Frontal cortex (tissue), 4 donors: ENCODE measurements at places on chromosomes 13 and 19. TPM values are rescaled to one million over a fixed set of nuclear protein-coding genes. Genes with fewer than 3 reads are reported as not detected.

Gene ZNF780B
- total RNA-seq, result 35.5 TPM

- DNase-seq, result no peak
Observed at GRCh38 chr13:74892096-74892495, 589.9 kb downstream of the TBC1D4 start.

- DNase-seq, result no peak
Observed at GRCh38 chr13:39501702-39502324, 101.2 kb downstream of the LHFPL6 start.

DNA sequence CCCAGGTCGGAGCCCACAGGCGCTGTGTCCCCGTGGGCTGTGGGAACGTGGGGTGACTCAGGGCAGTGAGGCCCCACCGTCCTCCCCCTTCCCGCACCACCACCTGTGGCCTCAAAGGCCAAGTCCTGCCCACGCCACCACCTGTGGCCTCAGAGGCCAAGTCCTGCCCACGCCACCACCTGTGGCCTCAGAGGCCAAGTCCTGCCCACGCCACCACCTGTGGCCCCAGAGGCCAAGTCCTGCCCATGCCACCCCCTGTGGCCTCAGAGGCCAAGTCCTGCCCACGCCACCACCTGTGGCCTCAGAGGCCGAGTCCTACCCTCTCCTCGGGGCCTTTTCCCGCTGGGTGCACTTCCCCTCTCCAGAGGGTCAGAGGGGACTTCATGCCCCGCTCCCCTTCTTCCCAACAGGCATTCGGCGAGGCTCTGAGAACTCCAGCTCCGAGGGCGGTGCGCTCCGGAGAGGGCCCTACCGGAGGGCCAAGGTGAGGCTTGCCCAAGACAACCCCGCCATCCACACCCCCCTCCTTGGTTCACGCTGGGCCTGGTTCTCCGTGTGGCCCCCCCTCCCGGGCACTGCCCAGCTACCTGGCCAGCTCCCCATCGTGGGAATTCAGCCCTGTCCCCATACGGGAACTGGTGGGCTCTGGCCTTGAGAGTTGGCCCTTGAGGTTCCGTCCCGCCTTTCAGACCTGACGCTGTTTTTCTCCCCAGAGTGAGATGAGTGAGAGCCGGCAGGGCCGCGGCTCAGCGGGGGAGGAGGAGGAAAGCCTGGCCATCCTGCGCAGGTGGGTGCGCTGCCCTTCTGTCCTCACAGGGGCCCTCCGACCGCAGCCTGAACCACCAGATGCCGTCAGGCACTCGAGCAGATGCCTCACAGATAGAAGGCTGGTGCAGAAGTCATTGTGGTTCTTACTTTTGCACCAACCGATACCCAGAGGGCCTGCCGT lies 27.4 kb upstream of the F7 start:
- no peak for DNase-seq

DNA sequence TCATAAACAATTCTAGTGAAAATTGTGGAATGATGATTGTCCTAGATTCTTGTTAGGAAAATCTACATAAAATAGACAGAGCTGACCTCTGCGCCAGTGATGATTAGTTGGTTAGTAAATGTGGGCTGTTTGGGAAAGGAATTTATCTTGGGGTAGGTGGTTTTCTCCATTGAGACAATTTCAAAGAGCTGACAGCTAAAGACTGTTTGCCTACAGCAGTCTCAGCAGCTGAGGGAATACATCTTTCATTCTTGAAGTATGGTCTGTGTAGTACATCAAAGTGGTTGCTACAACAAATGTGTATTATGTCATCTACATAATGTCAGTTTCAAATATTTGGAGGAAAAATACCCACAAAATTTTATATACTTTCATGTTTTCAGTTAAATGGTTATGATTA lies 117.2 kb upstream of the TRPC4 start:
- no peak for DNase-seq

DNA sequence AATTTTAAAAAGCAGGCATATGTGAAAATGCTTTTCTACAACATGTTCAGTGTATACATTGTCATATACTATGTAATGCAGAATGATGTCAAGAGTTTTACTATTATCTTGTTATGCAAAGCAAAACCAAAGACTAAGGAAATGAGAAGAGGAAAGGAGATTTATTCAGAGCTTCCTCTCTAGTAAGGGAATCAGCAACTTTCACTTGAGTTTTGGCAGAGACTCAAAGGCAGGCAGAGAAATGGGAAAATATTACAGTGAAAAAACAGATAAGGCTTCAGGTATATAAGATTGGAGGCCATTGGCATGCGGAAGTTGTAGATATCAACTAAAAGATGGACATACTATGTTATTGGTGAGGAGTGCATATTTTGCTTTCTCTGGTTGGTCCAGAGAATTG lies 512.0 kb upstream of the PCDH20 start:
- no peak for DNase-seq

DNA sequence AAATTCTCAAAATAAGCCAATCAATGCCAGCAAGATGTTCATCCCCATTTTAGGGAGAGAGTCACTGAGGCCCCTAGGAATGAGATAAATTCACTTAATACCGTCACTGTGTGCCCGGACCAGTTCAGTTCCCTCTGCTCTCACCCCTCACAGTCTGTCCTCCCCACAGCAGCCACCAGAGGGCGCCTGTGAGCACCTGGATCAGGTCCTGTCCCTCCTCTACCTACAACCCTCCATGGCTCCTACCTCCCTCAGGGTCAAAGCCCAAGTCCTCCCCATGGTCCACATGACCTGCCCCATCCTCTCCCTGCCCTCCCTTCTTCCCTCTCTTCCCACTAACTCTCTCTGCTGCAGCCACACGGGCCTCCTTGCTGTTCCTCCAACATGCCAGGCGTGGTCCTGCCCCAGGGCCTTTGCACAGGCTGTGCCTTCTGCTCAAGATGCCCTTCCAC lies 42.0 kb upstream of the NFIC start:
- DNase-seq, result no peak

GRCh38 chr13:76917095-76917494 lies 30.9 kb upstream of the KCTD12 start:
- no peak for DNase-seq

GRCh38 chr19:8611877-8612806 lies 1.6 kb upstream of the ADAMTS10 start:
- no peak for DNase-seq

DNA sequence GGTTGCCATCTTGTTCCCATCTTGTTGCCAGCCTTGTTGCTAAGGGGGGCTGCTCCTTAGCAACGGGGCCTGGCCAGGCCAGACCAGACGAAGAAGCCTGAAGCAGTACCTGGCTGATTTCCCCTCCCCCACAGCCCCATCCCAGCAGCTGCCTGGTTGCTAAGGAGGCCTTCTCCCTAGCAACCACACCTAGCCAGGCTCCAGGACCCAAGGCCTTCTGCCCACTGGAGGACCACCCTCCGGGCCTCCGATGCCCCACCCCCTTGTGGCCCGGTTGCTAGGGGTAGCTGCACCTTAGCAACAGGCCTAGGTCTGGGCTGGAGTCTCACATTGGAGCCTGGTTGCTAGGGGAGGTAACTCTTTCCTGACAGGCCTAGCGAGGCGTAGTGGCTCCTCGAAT lies 3.9 kb downstream of the PRRG2 start:
- DNase-seq, result no peak

- DNase-seq, result no peak
Observed at GRCh38 chr19:13998426-13998825, 7.7 kb downstream of the RFX1 start.

Gene FUT1
- total RNA-seq, result 0.82 TPM

Gene TPP2
- total RNA-seq, result 57.5 TPM

DNA sequence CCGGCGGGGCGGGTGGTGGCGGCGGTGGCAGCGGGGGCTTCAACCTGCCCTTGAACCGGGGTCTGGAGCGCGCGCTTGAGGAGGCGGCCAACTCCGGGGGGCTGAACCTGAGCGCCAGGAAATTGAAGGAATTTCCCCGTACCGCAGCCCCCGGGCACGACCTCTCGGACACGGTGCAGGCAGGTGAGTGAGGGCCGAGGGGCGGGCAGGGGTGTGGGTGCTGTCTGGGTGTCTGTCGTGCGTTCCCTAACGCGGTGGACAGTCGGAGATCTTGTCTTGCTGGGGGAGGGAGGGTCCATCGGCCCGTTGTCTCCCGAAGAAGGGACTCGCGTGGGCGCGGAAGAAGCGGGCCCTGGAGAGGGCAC lies 533 bp downstream of the LRCH1 start:
- DNase-seq, result no peak

Gene PEAK3
- under 0.01 TPM for total RNA-seq

DNA sequence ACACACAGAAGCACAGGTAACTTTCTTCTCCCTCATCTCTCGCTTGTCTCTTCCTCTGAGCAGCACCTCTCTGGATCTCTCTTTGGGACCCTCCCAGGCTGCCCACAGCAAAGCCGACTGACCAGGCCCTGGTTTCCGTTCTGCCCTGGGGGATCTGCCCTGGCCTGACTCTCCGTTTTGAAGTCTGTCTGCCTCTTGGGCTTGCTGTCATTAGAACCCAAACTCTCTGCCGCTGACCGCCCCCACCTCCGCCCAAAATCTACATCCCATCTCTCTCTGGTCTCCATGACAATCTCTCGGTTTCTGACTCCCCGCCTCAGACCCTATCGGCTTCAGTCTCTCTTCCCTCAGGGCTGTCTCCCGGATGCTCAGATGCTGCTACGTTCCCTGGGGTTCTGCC lies 6.9 kb downstream of the KCNC3 start:
- DNase-seq, result no peak

DNA sequence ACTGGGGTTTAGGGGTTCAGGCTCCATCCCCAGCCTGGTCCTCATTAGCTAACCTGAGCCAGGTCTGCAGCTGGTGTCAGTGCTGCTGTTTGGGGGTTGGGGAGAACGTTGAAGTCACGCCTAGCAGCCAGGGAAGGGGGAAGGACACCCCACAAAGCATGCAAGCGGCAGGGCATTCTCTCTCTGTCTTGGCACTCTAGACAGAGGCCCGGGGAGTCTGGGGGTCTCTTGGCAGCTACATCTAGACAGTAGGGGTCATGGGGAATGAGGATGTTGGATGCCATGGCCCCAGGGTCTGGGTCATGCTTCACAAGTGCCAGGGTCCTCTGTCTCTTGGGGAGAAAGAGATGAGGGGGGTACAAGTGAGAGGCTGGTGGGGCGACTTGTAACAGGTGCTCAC lies 2.6 kb downstream of the ERICH4 start:
- no peak for DNase-seq

- no peak for DNase-seq
Observed at GRCh38 chr19:48907671-48908070, 7.6 kb downstream of the NUCB1 start.

DNA sequence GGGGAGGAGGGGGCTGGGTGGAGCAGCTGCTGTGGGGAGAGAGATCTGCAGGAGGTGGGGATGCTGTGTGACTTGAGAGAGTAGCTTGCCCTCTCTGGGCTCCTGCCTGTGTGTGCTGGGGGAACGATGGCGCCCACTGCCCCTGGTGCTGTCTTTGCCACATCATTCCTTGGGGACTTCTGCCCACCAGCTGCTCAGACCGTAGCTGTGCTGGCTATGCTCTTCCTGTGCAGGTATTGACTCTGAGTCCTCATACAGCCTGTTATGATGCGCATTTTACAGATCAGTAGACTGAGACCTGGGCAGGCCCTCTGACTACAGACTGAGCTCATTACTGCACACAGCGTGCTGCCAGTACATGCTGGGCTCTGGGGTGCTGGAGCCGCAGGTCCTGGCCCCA lies 51.1 kb downstream of the DNM2 start:
- no peak for DNase-seq

Gene OSCAR
- total RNA-seq, result not detected

Gene CELF5
- 50.1 TPM for total RNA-seq

GRCh38 chr19:6551607-6552450 lies 21.0 kb downstream of the TNFSF9 start:
- no peak for DNase-seq

DNA sequence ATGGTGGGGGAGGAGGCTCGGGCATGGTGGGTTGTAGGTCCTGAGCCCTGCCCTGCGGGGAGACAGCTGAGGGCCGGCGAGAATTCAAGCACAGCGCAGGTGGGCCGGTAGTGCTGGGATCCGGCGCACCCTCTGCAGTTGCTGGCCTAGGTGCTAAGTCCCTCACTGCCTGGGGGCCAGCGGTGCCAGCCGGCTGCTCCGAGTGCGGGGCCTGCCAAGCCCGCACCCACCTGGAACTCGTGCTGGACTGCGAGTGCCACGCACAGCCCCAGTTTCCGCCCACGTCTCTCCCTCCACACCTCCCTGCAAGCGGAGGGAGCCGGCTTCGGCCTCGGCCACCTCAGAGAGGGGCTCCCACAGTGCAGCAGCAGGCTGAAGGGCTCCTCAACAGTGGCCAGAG lies 33.7 kb downstream of the EEF1AKMT1 start:
- no peak for DNase-seq

- no peak for DNase-seq
Observed at GRCh38 chr13:99558570-99559180, 57.4 kb downstream of the TM9SF2 start.

GRCh38 chr19:6416658-6417405 lies 7.8 kb downstream of the KHSRP start:
- DNase-seq, result no peak

Gene PRSS57
- not detected for total RNA-seq

- DNase-seq, result no peak
Observed at GRCh38 chr19:47821460-47822020, at the start of gene CRX. CRX (plus strand) TSS chr19:47821937; CDS start chr19:47834444, 12,507 bp downstream.

Gene BRSK1
- 81.1 TPM for total RNA-seq

DNA sequence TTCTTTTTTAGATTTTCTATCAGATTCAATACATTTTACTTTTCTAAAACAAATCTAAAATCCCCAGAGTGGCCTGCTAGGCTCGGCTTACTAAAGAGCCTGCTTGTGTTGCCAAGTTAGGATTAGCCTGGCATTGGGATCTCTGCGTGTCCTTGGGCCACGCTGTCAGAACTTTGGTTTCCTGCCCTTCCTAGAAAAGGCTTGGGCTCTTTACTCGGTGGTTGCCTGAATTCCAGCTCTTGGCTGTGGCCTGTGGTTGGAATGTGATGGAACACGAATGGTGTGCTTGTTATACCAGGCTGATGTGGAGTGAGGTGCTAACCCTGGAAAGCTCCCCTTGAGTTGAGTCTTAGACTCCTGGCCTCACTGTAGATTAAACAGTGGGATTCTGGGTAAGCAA lies 8.5 kb downstream of the SPATA13 start:
- no peak for DNase-seq

GRCh38 chr19:49567861-49568441 lies 12.4 kb downstream of the NOSIP start:
- no peak for DNase-seq

GRCh38 chr13:101556676-101557123 lies 104.2 kb downstream of the ITGBL1 start:
- no peak for DNase-seq

Gene ASPDH
- 0.82 TPM for total RNA-seq

DNA sequence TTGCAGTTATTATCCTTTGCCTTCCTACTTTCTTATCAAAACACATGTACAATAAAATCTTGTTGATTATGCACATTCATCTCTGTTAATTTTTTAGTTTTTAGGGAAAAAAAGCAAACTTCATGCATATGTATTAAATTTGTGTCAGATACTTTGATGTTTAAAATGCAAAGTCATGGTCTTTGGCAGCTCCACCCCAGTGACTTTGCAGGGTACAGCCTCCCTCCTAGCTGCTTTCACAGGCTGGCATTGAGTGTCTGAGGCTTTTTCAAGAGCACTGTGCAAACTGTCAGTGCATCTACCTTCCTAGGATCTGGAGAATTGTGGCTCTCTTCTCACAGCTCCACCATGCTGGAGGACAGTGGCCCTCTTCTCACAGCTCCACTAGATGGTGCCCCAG lies 1988.1 kb upstream of the PCDH20 start:
- no peak for DNase-seq

GRCh38 chr13:48476686-48477085 lies 56.2 kb downstream of the RCBTB2 start:
- no peak for DNase-seq

Gene RFPL4AL1
- total RNA-seq, result not detected

GRCh38 chr19:5914946-5915781 lies 1.1 kb downstream of the CAPS start:
- DNase-seq, result no peak

Gene IL27RA
- total RNA-seq, result 5.7 TPM

- no peak for DNase-seq
Observed at GRCh38 chr13:35724446-35724845, 248.0 kb upstream of the MAB21L1 start.
